Smooth muscle cell of the pulmonary artery (primary cell): ENCODE measurements at places on chromosomes 12 and 14. TPM values are rescaled to one million over a fixed set of nuclear protein-coding genes. Genes with fewer than 3 reads are reported as not detected.

ALX1 gene
- total RNA-seq, result not detected in 2 replicates

KRT6A gene
- 2.7 and 11.9 TPM in 2 replicates for total RNA-seq

IL25 gene
- not detected in 2 replicates for total RNA-seq

KIF5A gene
- total RNA-seq, result 0.98 and 2.1 TPM in 2 replicates

KRT74 gene
- total RNA-seq, result not detected in 2 replicates

MEG3 gene
- total RNA-seq, result 203 and 396 TPM in 2 replicates

ACRBP gene
- 0.13 and 0.26 TPM in 2 replicates for total RNA-seq

SLC38A4 gene
- 0.39 and 0.56 TPM in 2 replicates for total RNA-seq

ZFHX2 gene
- total RNA-seq, result 0.52 and 0.83 TPM in 2 replicates

GLI1 gene
- total RNA-seq, result 0.26 and 0.76 TPM in 2 replicates

CISTR gene
- total RNA-seq, result not detected in 2 replicates

KCNC2 gene
- total RNA-seq, result not detected in 2 replicates

TMEM132D gene
- total RNA-seq, result not detected in 2 replicates

TRHDE gene
- 1.6 and 3.5 TPM in 2 replicates for total RNA-seq

ERBB3 gene
- total RNA-seq, result 0.10 and 0.52 TPM in 2 replicates

SERPINA3 gene
- 9.7 and 37.5 TPM in 2 replicates for total RNA-seq

HOXC10 gene
- not detected in 2 replicates for total RNA-seq

BIN2 gene
- not detected in 2 replicates for total RNA-seq

SMIM41 gene
- total RNA-seq, result 0.07 and 0.10 TPM in 2 replicates

COX14 gene
- 22.1 and 24.4 TPM in 2 replicates for total RNA-seq

VIPAS39 gene
- 24.9 and 26.6 TPM in 2 replicates for total RNA-seq

DPY19L2 gene
- 3.8 and 5.2 TPM in 2 replicates for total RNA-seq

ETNK1 gene
- 33.6 and 50.2 TPM in 2 replicates for total RNA-seq

TMEM119 gene
- total RNA-seq, result 3.9 and 69.5 TPM in 2 replicates

LMBR1L gene
- 42.7 and 47.0 TPM in 2 replicates for total RNA-seq

GUCY2C gene
- total RNA-seq, result not detected in 2 replicates

CLMN gene
- 1.4 and 1.6 TPM in 2 replicates for total RNA-seq

SLC6A12 gene
- not detected in 2 replicates for total RNA-seq

OR4Q2 gene
- not detected in 2 replicates for total RNA-seq

PABPN1 gene
- 59.7 and 77.2 TPM in 2 replicates for total RNA-seq

TAS2R31 gene
- total RNA-seq, result 3.7 and 6.7 TPM in 2 replicates

CIDEB gene
- total RNA-seq, result 1.6 and 2.3 TPM in 2 replicates

SALL2 gene
- 5.0 and 6.0 TPM in 2 replicates for total RNA-seq

TEX52 gene
- not detected in 2 replicates for total RNA-seq

TSHR gene
- total RNA-seq, result under 0.01 TPM in 1 of 2 replicates, not detected in the other

KRT71 gene
- total RNA-seq, result not detected in 2 replicates

ACVRL1 gene
- 6.2 and 31.9 TPM in 2 replicates for total RNA-seq

ASCL1 gene
- total RNA-seq, result not detected in 2 replicates

ERC1 gene
- 31.2 and 42.3 TPM in 2 replicates for total RNA-seq

HSP90AA1 gene
- total RNA-seq, result 412 and 423 TPM in 2 replicates

DBX2 gene
- not detected in 2 replicates for total RNA-seq

KRT79 gene
- not detected in 2 replicates for total RNA-seq

CCDC38 gene
- total RNA-seq, result not detected in 2 replicates
